Activated T-helper 1 cell treated with Interleukin-2 at 50 U/mL for 16 hours (primary cell): ENCODE measurements at places on chromosomes 5 and 9.

DNA sequence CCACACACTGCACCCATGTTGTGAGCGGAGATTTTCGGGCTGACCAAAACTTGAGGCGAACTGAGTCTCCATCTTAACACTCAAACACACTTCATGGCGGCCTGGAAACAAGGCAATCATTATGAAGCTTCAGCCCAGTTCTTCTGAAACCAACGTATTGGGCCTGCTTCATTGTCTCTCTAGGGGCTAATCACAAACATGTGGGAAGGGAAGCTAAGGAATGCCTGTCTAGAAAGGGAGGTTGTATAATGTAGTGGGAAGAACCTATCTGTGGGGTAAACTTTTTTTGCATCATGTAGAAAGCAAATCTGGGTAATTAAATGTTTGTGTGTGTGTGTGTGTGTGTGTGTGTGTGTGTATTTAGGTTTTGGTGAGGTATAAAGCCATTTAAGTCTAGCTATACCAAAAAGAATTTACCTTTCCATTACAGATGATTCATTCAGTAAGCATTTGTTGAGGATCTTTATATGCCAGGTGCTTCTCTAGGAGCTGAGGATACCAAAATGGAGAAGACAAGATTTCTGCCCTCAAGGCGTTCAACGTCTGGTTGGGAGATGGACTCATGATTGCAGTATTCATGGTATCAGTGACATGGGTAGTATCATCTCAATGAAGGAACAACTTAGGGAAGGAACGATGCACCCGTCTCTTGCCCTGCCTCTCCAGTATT lies 29.4 kb downstream of the SLC1A3 start:
- DNase-seq, result no peak

GRCh38 chr9:38062498-38063362 lies 6.3 kb downstream of the SHB start:
- no peak for DNase-seq

DNA sequence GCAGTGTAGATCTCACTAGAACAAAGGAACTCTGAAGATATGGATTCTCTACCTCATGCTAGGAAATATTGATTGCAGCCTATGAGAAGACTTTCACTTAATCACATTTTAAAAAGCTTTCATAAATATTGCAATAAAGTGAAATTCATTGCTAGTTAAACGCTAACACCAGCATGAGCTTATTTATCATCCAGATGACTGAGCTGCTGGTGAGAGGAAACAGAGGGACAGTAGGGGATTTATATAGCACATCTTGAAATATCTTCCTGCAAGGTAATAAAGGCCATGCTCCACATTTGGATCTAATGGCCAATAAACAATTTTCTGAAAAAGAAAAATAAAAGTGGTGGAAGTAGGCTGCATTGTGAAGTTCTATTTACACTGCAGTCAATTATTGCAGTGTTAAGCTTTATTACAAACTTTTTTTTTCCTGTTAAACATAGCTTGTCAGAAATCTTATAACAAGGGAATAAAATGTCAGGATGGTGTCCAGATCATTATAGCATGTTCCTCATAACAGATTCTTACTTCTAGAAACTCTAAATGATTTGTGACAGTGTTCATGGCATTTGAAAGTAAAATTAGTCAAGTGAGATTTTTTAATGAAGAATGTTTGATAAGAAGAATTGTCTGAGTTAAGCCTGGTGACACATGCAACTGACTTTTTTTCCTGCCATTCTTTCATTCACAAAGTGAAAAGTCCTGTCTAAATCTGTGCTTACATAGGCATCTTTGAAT lies 342.6 kb downstream of the DMAC1 start:
- no peak for DNase-seq

GRCh38 chr5:71829206-71829605 lies 110.1 kb downstream of the CARTPT start:
- DNase-seq, result no peak

DNA sequence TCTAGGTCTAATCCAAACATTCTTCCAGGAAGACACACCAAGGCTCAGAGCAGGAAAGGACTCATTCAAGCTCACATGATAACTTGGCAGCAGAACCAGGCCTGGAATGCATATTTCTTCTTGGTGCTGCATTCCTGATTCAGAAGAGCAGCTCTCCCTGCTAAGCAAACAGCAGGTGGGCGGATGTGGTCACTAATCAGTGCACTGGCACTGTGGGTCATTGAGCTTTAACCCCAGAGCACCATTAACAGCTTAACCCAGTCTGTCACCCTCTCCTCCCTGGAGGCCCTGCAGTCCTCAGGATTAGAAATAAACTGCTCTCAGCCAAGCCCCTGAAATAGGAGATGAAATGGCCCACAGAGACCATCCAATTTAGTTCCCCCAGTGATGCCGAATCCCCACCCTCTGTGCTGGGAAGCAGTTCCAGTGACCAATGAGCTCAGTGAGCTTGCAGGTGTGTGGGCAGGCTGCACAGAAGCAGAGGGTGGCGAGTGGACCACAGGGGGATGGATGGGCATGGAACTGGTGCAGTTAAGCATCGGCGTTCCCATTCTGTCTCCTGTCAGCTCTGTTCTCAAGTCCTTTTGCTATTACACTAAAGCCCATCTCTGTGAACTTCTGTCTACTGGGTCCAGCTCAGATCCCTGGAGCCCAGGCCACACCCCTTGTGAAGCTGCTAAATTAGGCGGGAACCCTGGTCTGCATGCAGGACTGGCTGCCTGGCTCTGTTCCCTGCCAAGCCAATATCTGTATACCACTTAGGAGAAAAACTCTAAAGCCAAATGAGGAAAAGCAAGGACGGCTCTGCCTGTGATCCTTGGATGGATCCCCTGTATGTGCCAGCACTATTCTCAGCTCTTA lies 16.6 kb upstream of the MEGF9 start:
- no peak for DNase-seq

DNA sequence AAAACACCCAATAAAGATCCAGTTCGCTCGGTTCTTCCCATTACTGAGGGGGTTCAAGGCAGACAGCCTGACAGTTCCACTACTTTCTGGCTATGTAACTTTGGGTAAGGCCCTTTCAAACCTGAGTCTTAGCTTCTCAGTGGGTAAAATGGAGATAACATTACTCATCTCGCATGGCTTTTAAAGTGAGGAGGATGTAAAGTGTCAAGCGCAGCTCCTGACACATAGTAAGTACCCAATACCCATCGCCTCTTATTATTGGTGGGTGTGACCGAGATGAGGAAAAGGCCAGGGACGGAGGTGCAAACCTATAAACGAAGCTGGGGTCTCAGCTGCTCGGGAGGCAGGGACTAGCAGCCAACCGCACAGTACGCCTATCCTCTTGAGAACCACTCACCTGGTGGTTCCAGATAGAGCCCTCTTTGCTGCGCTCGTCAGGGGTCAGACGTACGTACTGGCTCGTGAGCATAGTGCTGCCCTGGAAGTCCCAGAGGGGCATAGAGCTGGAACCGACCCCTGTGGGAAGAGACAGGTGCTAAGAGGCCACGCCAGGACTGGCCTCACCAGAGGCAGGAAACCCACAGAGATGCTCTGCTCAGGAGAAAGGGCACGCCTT lies 584 bp downstream of the LMAN2 start:
- DNase-seq, result no peak

- no peak for DNase-seq
Measured at GRCh38 chr5:139676406-139676805, 28.3 kb downstream of the CXXC5 start.

DNA sequence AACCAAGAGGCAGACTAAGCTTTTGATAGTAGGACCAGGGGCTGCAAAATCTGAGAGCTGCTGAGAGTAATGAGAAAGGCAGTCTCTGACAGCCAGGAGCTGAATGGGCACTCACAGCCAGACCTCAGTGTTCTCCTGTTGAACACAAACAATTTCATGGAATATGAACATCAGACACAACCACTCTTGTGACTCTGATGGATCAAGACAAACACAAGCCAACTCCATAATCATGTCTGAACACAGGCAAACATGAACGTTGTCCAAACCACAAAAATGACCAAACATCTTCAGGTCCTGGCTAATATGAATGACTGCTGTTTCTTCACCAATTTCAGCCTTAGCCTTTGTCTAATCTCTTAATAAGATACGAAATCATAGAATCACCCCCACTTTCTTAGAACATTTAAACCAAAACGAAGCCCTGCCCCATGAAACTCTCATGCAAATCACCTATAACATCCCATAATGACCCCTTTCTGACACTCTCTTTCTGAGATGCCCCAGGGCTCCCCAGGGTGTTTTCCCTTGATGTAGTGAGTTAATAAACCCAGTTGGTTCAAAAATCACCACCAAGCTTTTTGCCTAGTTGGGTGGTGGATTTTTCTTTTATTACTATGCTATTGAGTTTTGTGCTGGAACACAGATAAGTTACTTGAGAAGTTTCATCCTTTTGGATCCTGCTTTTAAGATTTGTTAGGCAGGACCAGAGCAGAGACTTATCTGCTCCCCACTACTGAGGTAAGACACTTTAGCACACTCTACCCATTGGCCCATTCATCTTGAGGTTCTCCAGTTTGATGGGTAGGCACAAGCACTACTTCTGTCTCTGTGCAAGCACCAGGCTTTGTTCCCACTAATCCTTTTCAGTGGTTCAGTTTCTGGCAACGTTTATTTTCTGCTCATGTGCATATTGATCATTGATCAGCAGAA lies 5.9 kb upstream of the ERAP2 start:
- DNase-seq, result no peak

DNA sequence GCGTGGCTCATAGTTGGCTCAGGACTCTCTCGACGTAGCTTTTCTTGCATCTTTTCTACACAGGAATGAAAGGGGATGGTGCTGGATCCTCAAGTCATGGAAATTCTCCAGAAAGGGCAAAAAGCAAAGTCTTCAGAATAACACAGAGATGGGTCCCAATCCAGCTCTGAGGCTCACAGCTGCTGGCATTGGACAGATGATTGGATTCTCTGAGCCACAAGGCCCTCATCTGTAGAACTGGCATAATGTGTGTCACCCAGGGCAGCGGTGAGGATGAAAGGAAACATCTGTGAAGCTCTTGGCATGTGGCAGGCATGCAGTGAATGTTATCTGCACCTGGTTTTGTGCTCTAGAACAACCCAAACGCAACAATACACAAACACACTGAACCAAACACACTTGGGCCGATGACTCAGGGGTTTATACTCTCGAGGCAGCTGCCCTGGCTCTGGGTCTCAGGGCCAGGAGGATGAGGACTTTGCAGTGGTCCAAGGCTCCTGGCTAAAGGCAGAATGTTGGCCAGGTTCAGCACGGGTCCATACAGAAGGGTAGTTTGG lies 64.0 kb upstream of the UBTD2 start:
- no peak for DNase-seq

DNA sequence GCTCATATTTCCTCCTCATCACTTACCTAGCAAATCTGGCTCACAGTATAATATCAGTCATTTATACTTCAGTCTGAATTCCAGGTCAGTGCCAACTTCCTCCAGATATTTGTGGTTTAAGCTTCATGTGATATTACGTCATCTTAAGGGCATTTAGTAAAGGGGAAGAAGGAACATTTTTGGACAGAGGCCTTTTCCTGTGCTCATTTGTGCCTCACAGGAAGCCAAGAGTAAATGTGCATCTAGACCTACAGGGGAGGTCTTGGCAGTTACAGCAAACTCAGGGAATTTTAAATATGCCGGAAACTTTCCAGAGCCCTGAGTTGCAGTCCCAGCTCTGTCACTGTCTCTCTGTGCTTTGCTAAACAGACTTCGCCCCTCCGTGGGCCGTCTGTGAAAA lies 12.3 kb upstream of the KCNIP1 start:
- DNase-seq, result no peak
